ENCODE measurements at places on chromosomes 16 and 17. TPM values are rescaled to one million over a fixed set of nuclear protein-coding genes. Genes with fewer than 3 reads are reported as not detected.

Gene CDH8
- total RNA-seq: 0.44 TPM

Gene ABCC12
- 0.20 TPM for total RNA-seq

Gene GRIN2C
- 0.27 TPM for total RNA-seq

Gene SOST
- not detected for total RNA-seq

Gene CCL1
- not detected for total RNA-seq

Gene SUPT6H
- 60.7 TPM for total RNA-seq

Gene PMFBP1
- 0.28 TPM for total RNA-seq

Gene OR2C1
- total RNA-seq: not detected

Gene UMOD
- not detected for total RNA-seq

Gene KCNAB3
- 2.7 TPM for total RNA-seq

Gene CD300H
- 0.67 TPM for total RNA-seq

Gene CDH11
- 0.49 TPM for total RNA-seq

Gene ITGAE
- total RNA-seq: 81.5 TPM

Gene NUPR1
- 21.8 TPM for total RNA-seq

Gene FCSK
- 5.0 TPM for total RNA-seq

Gene KRTAP9-3
- not detected for total RNA-seq

Gene DNAAF1
- total RNA-seq: 0.19 TPM

Gene MT1B
- not detected for total RNA-seq

Gene KREMEN2
- total RNA-seq: 2.3 TPM

Gene CMTM1
- 2.4 TPM for total RNA-seq

Gene ST6GALNAC1
- 0.27 TPM for total RNA-seq

Measured in A549 treated with ZK216348 at 1 μM for 4 hours (cell line).